Neural crest cell (in vitro differentiated cells): ENCODE measurements at places on chromosomes 2 and 18. TPM values are rescaled to one million over a fixed set of nuclear protein-coding genes. Genes with fewer than 3 reads are reported as not detected.

GRCh38 chr18:48629730-48630324, 91.0 kb downstream of the CTIF start:
- no peak for DNase-seq

DNA sequence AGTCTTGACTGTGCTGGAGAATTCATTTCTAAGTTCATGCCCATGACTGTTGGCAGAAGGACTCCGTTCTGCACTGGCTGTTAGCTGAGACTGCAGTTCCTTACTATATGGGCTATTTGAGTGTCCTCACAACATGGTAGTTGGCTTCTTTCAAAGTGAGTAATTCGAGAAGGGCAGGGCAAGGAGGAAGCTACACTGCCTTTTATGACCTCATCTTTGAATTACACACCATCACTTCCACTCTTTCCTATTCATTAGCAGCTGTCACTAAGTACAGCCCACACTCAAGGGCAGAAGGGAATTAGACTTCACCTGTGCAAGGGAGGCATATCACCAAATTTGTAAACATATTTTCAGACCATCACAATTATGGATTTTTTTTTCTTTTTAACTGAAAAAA, 55.9 kb upstream of the EPAS1 start:
- no peak for DNase-seq

- no peak for DNase-seq
Measured at GRCh38 chr2:20585359-20585709, 65.6 kb downstream of the HS1BP3 start.

GRCh38 chr2:162381851-162382250, 37.9 kb downstream of the GCA start:
- DNase-seq: no peak

GRCh38 chr2:235928751-235929370, 239.3 kb downstream of the GBX2 start:
- no peak for DNase-seq

DNA sequence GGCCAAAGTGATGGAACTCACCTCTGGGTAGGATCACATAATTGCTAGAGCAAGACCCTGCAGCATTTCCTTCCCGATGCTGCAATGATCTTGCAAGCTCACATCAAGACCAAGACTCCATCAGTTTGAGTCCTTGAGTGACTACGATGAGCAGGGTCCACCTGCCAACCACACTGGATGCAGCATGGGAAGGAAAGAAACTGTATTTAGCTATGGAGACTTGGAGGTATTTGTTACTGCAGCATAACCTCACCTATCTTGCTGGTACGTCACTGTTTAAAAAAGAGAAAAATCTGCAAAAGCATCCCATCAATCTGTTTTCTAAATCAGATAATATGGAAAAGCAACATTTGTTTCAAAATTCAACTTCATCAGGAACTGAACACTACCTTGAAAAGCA, 2.5 kb downstream of the RNF152 start:
- no peak for DNase-seq

DNA sequence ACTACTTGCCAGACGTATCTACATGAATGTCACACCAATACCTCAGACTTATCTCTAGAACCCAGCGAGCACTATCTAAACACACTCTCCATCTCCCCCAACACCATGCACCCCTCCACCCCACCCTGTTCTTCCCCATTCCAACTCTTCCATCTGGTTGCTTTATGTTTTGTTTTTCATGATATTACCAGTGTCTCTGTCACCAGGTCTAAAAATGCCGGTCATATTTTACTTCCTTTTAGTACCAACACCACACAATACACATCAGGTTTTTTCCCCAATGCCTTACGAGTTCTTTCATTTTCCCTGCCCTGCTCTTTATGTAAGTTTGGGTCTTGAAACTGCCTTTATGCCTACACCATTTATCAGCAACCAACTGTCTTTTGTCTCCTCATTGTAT, 10.2 kb upstream of the ITGA4 start:
- DNase-seq: no peak

- no peak for DNase-seq
Measured at GRCh38 chr18:79720359-79720733, 40.7 kb downstream of the CTDP1 start.

DNA sequence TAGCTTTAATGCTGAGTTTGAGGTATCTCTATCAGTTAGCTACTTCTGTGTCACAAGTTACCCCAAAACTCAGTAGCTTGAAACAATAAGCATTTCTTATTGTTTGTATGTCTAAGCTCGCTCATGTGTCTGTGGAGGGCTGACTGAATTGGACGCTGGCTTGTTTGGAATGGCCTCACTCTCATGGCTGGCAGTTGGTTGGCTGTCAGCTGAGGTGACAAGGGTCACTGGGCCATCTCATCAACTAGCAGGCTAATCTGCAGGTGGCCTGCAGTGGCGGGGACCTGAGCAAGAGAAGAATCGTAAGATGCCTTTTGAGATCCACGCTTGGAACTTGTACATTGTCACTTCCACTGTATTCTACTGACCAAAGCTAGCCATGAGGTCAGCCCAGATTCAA, 13.4 kb upstream of the DLX2 start:
- DNase-seq: no peak

DNA sequence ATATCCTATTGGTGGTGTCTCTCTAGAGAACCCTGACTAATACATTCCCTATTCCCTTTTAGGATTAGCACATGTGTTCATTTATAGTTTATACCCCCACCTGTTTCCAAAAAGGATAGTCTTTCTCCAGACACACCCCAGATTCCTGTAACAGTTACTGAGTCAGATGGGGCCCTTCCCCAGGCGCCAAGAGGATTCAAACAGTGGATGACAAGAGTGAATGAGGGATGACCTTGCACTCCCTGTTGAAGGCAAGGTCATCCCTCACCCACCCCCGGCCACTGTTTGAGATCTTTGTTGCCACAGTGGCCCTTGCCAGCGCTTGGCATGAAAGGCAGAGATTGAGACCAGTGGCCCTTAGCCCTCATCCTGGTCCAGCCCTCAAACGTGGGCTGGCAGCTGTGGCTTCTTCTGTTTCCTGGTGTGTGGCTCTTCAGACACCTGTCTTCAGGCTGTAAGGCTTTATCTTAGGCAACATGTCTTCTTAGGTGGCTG, 15.3 kb upstream of the REEP1 start:
- no peak for DNase-seq

The GFPT1 gene
- 30.0 and 35.2 TPM in 2 replicates for total RNA-seq

The MYO3B gene
- total RNA-seq: not detected in 2 replicates

The MC2R gene
- not detected in 2 replicates for total RNA-seq

The C1D gene
- total RNA-seq: 17.3 and 20.2 TPM in 2 replicates
